Stimulated activated CD8-positive, alpha-beta memory T cell treated with anti-CD3 and anti-CD28 coated beads, Interleukin-12 subunit alpha, Interleukin-12 subunit beta, amount 100 ng/mL, for 4 hours (primary cell): ENCODE measurements at places on chromosomes 13 and 19.

- no peak for DNase-seq
Observed at GRCh38 chr13:103638706-103639105, 572.5 kb upstream of the SLC10A2 start.

DNA sequence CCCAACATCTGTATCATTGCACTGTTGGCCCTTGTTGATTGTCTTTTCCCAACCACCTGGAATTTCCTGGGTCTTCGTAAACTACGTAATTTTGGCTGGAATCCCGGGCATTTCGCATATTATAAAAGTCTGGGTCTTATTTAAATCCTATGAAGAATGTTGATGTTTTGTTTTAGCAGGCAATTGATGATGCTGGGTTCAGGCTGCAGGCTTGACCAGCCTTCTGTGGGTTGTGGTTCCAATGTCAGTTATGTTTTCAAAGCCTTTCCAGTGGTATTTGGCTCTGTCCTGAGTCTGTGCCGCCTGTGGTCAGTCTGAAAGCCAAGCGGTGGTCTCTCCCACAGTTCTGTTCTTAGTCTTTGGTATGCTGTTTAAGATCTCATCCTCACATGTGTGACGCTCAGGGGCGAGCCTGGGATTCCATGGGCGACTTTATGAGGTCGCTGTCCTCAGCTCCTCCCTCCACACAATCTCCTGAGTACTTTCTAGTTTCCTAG is 12.4 kb downstream of the SLC35E1 start:
- no peak for DNase-seq

DNA sequence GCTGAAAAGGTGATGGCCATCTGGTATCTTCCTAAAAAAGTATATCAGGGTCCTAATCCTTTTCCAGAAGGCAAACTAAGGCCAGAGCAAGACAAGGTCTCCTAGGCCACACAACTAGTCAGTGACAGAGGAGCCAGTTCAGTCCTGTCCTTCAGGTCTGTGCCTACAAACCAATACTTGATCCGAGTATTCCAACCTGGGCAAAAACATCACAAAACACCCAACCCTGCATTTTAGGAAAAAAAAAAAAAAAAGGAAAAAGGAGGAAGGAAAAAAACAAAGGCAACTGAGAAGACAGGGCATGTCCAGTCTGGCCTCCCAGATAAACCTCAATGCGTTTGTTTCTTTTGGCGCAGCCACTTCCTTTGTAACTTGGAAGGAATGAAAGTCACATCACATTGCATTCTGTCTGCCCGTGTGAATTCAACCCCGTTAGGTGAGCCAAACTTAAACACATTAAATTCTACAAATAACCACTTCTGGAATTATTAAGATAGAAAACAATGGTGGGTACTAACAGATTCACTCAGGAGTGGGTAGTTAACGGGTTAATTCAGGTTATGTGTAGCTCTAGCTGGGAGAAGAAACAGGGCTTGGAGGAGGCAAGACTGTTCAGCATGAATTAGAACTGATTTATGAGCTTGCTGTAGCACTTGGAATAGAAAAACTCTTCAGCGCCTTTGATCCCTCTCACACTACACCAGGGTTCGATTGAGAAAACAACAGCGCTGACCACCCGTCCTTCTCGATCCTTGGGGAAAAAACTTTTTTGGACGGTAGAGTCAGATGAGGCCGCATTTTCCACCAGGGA is 43.0 kb upstream of the HNRNPA1L2 start:
- no peak for DNase-seq

DNA sequence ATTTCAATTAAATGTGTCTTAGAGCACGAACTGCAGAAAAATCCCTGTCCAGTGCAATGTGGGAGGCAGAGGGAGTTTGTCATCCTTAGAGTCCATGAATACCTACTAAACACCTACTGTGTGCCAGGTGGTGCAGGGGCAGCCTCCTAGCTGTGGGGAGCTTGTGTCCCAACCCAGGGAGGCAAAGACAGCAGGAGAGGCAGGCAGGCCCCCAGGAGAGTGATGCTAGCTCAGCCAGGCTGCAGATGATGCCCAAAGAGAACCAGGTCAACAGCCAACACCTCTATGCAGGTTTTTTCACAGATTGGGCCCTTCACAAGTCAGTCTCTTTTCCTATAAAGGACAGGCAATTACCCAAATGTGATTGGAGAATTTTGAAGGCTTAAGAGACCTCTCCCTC is 108.2 kb upstream of the UQCRFS1 start:
- no peak for DNase-seq

DNA sequence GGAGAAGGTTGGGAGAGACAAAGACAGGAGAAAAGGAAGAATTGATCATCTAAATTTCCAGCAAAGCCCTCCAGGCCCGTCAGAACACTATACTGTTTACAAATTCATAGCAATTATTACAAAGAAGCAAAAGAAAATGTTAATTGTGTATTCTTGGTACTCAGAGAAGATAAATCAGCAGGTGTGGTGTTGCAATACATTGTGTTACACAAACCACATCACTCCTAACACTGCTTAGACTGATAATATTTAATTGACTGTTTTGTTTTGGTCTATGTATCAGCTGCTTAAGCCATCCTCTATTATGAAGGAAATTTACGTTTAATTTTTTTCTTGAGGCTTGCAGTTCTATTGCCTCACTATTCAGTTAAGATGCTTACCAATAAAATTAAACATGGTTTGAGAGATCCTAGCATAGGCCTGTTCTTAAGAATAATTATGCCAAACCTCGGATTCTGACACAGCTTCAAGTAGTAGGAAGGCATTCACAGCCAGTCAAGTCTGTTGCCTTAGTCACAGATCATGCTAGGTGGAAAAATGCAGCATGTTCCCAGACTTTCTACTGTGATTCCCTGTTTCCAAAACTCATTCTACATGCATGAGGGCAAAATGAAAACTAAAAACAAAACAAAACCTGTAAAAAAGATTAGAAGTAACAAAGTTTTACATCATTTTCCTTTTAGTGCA is 129.2 kb downstream of the TBC1D4 start:
- no peak for DNase-seq

DNA sequence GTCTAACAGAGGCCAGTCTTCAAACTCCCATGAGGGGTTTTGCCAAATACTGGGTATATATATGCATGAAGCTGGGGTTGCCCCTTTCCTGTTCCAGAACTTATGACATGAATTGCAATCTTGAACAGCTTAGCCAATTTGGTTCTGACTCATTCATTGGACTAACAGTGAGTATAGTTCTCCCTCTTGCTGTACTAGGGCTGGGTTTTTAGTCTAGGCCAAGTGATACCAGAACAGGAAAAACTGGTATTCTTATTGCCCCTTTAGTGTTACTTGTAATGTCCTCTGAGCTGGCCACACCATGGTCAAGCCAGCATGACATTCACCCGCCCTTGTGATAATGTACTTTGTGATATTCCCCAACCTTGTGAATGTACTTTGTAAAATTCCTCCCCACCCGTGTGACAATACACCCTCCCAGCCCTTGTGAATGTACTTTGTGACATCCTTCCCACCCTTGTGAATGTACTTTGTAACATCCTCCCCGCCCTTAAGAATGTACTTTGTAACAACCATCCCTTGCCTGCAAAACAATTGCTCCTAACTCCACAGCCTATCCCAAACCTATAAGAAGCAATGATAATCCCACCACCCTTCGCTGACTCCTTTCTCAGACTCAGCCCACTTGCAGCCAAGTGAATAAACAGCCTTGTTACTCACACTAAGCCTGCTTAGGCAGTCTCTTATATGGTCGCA is 26.9 kb downstream of the ZNF846 start:
- no peak for DNase-seq

DNA sequence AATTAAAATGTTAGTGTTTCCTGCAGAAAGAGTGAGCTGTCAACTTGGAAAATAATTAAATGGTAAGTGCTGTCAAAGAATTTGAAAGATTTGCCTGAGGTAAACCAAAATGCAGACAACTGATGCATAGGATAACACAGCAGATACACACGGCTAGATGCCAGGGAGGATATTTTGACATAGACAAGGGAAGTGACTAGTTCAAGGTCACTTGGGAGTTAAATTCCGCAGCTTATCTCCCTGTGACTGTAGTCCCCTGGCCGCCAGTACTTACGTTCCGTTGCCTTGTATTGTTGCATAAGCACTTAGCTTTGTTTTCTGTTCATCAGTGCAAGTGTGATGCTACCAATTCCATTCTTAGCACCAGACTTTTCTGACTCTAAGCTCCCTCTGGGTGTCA is 247.3 kb upstream of the MAB21L1 start:
- no peak for DNase-seq
